ENCODE measurements at places on chromosomes 2 and 18.

- no peak for DNase-seq
Observed at GRCh38 chr18:29321561-29321960, 1144.6 kb upstream of the CDH2 start.

GRCh38 chr2:102422910-102423309 is at the start of gene IL18RAP:
TSS of gene IL18RAP (plus strand) at chr2:102423160. CDS start at chr2:102423278, 118 bp downstream.
- DNase-seq: no peak

GRCh38 chr2:71212336-71212735 is 14.6 kb downstream of the PAIP2B start:
- no peak for DNase-seq

GRCh38 chr2:138272524-138273195 is 228.9 kb upstream of the SPOPL start:
- no peak for DNase-seq

- peak; percentile 86 for DNase-seq
Observed at GRCh38 chr2:72917138-72917876, at the start of gene EMX1. TSS of gene EMX1 (plus strand) at chr2:72917519. CDS start at chr2:72917853, 334 bp downstream.
